Glutamatergic neuron (in vitro differentiated cells): ENCODE measurements at places on chromosomes 2 and 18.

GRCh38 chr2:64260817-64261216 lies 116.6 kb upstream of the PELI1 start:
- no peak for DNase-seq

DNA sequence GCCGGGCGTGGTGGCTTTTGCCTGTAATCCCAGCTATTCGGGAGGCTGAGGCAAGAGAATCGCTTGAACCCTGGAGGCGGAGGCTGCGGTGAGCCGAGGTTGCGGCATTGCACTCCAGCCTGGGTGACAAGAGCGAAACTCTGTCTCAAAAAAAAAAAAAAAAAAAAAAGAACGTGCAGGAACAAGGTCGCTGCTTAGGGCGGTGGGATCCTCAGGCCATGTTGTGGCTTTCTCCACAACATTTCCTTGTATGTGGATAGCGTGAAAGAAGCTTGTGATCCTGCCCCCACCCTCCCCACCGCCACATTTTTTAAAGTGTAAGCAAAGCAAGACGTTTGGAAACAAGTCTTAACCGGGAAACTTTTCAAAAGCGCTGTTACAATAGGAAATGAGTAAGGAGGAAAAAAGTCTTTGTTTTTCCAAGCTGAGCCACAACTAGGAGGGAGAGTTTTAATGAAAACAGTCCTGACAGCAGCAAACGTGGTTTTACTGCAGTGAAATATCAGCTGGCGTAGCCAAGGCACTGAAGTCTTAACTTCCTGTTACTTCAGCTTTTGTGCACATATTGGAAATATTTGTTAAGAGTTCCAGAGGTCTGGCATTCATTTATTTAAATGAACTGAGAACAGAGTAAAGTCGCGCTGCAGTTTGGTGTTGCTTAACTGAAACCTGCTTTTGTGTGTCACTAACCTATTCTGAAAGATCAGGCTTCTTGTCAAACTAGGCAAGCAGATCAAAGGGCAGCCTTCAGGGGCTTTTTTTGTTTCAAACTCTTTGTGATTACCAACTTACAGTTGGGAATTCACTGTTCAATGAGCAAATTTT lies 3.8 kb downstream of the TGIF1 start:
- no peak for DNase-seq

GRCh38 chr2:150569761-150570160 lies 82.3 kb upstream of the RND3 start:
- no peak for DNase-seq

GRCh38 chr2:239233576-239233975 lies 167.2 kb downstream of the HDAC4 start:
- no peak for DNase-seq

DNA sequence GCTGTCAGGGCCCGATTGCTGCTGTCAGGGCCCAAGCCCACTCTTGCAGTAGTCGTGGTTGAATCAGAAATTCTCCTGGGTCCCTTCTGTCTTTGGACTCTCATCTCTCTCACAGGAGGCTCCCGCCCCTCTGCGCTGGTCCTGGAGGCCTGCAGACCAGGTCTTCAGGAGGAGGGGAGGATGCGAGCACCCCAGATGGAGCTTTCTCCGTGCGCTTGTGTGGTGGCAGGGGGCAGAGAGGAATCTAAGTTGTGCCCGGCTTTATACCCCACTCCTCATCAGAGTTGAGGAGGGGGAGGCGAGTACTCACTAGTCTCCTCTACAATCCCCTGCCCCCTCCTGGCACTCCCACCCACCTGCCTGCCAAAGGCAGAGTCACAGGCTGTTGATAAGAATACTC lies 10.4 kb downstream of the EN1 start:
- DNase-seq, result no peak
